Hematopoietic multipotent progenitor cell treated with erythropoietin and hydrocortisone succinate and interleukin-3 and kit ligand, for 8 days (in vitro differentiated cells): ENCODE measurements at places on chromosomes 3 and 15.
A peak's percentile ranks its signal among the peaks of the same experiment; 100 is the strongest.

DNA sequence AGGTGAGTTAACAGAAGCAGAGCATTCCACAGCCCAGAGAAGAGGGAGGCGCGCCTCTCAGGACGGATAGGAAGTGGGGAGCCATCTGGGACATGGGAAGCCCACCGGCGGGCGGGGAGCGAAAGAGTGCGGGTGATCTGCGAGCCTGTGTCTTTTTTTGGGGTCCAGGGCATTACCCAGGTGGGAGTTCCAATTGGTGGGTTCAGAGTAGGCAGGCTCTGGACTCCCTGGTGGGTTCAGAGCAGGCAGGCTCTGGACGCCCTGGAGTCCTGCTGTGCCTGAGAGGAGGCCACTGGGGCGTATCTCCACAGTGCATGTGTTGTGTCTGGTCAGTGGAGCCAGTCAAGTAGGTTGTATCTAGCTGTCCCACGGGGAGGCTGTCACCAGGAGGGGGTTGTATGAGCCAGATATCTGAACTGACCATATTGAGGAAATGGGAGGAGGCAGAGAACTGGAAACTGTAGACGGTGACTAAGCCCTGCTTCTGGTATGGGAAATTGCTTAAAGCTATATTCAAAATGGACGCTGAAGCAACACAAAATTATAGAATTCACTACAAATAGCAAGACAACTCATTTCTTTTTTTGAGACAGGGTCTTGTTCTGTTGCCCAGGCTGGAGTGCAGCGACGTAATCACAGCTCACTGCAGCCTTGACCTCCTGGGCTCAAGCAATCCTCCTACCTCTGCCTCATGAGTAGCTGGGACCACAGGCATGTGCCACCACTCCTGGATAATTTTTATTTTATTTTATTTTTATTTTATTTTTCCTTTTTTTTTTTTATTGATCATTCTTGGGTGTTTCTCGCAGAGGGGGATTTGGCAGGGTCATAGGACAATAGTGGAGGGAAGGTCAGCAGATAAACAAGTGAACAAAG is 34.5 kb upstream of the CHST2 start:
- DNase-seq, result peak; percentile 100

GRCh38 chr15:55707951-55708350 is 35.0 kb downstream of the PRTG start:
- no peak for DNase-seq

GRCh38 chr3:29374226-29374625 is 93.4 kb downstream of the RBMS3 start:
- no peak for DNase-seq

DNA sequence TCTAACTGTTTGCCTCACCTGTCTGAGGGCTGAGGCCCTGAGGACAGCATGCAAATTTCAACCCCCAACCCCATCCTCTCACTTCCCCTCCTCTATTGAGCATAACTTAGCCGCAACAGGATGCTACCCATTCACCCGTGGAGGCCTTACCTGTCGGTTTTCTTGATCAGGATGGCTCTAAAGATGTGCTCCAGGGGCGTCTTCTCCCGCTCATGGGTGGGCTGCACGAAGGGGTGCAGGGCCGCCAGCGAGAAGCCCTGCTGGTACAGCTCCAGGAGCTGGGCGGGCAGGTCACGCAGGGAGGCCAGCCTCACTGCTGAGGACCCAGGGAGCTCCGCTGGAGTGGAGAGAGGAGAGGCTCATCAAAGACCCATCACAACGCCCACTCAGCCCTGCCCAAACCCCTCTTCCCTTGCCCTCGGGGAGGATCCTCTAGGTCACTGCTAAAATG is 79.8 kb downstream of the RFTN1 start:
- no peak for DNase-seq

GRCh38 chr3:124650798-124651197 is 79.5 kb upstream of the UMPS start:
- no peak for DNase-seq

GRCh38 chr3:185658504-185658912 is 72.4 kb downstream of the SENP2 start:
- peak; percentile 78 for DNase-seq

DNA sequence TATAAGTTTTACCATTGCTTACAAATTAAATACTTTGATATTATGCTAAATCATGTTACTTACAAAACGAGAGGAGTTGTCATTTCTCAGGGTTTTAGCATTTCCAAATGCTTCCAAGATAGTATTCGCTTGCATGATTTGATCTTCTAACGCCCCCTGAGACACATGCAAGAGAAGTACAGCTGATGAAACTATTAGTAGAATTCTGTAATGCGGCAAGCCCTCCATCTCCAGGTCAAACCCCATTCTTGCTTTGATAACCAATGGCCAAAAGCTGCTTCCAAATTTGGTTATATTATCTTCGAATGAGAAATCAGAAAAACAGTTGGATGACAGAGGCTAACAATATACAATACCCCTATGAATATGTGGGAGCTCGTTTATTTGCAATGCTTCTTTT is 14.7 kb downstream of the MYH15 start:
- no peak for DNase-seq

DNA sequence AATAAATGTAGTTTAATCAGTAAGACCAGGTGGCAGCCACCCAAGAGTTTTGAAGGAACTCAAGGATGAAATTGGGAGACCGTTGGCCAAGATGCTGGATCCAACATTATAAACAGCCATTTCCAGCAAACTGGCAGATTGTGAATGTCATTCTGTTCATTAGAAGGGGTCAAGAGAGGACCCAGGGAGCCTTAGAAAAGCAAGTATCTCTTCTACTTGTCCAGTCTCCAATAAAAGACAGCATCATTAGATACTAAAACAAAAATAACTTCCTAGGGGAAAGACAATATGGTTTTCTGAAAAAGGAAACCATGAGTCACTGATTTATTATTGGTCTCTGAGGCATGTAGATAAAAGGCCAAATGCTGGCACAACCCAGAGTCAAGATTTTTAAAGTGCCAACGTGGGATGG is 67.9 kb downstream of the GADL1 start:
- no peak for DNase-seq

DNA sequence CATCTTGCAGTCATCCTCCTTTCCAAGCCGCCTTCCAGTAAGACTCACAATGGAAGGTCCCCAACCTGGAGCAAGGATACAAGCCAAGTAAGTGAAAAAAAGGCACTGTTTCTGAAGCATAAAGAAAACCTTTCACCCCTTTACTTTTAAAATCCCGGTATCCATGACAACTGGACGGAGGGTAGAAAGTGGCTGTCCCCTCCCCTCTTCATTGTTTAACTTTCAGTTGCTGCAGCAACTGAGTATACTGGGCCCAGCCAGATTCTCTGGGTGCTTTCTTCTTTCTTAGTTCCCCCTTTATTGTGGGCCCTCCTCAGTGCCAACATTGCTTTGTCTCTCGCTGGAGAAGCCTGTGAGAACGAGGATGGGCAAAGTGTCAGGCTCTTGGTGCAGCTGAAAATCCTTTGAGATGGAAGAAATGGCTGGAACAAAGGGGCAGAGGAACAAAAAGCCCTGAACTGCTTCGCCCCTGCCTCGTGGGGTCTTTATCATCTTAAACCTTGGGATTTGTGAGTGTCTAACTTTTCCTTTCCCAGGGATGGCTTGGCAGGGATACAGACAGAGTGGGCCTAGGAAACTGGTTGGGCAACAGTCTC is 224.0 kb upstream of the RGMA start:
- DNase-seq, result no peak

DNA sequence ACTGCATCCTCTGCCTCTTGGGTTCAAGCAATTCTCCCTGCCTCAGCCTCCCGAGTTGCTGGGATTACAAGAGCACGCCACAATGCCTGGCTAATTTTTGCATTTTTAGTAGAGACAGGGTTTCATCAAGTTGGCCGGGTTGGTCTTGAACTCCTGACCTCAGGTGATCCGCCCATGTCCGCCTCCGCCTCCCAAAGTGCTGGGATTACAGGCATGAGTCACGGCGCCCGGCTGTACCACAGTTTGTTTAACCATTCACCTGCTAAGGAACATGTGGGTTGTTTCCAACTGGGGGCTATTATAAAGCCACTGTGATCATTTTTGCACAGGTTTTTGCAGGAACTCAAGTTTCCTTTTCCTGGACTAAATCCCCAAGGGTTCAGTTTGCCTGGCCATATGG is 123.2 kb upstream of the RAP2B start:
- no peak for DNase-seq

GRCh38 chr3:71450162-71450561 is 133.4 kb downstream of the FOXP1 start:
- no peak for DNase-seq

- DNase-seq, result no peak
Observed at GRCh38 chr3:76969996-76970615, 69.8 kb upstream of the ROBO2 start.

DNA sequence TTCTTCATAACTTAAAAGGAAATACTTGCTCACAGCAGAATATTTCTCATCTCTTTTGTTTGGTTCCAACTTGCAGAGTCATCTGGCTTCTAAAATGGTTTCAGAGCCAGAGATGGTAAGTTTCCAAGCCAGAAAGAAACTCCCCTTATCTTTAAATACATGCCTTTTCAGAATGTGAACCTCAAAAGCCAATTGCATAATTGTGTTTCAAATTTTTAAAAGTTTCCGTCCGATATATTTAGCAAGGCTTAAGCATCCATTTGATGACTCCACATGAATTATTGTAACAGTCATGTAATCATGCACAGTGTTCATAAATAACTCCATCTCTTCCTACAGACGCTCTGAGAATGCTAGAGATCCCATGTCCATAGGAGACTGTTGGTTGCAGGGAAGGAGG is 40.6 kb upstream of the C3orf80 start:
- DNase-seq, result peak; percentile 54

GRCh38 chr3:85838921-85839320 is 880.1 kb downstream of the CADM2 start:
- DNase-seq, result no peak

GRCh38 chr3:45895686-45896468 is 9.5 kb downstream of the CCR9 start:
- DNase-seq, result no peak

DNA sequence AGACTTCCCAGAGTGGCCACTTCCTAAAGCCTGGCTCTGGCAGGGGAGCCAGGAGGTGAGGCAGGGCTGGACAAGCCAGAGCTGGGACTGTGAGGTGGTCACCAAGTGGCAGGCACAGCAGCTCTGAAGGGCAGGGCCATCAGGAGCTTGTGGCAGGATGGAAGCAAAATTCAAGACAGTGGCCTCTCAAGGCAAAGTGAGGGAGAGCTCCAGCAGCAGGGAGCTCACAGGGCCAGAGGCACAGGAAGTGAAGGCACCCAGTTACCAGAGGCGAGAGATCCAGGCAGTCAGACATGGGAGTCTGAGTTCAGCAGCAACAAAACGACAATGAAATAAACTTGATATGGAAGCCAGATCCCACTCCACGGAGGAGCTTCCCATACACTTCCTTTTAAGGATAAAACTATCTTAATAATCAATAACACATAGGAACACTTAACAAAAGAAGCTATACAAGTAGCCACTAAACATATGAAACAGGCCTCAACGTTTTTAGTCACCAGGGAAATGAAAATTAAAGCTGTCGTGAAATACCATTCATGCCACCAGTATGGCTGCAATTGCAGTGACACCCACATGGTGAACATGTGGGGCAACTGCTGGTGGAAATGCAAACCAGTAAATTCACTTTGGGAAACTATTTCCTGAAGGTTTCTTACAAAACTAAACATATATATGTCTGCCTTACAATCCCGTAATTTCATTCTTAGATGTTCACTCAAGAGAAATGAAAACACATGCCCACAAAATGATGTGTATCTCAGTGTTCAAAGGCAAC is 35.4 kb upstream of the TMEM158 start:
- DNase-seq, result no peak

GRCh38 chr3:39443530-39443929 is 23.9 kb upstream of the MOBP start:
- DNase-seq, result no peak

DNA sequence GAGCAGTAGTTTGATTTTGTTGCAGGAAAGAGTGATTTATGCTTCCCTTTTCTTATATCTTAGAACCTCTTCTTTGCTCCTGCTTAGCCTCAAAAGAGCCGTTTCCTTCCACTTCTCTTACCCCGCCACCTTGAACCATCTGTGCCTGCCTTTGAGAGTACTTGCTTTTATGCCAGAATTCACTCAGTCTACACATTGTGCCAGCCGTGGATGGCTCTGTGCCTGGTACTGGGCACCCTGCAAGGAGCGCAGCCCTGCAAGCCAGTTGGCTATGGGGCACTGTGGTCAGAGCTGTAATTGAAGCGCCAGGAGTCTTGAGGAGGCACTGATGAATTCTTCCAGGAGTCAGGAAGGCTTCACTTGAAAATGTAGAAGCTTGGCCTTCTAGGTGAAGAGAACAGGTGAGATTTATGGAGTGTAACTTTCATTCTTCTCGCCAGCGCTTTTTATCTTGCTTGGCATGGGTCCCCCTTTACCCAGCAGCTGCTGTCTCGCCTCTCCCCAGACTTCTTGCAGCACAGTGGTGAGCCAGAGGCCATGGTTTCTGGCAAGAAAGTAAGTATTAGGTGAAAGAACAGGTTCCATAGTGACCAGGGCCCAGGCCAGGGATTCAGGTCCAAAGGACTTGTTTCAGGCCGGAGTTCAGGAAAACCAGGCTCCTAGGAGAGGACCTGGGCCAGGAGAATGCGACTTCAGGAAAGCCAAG is 4.9 kb downstream of the TMED3 start:
- DNase-seq, result no peak

- no peak for DNase-seq
Observed at GRCh38 chr3:52202384-52203077, 4.6 kb downstream of the ALAS1 start.

DNA sequence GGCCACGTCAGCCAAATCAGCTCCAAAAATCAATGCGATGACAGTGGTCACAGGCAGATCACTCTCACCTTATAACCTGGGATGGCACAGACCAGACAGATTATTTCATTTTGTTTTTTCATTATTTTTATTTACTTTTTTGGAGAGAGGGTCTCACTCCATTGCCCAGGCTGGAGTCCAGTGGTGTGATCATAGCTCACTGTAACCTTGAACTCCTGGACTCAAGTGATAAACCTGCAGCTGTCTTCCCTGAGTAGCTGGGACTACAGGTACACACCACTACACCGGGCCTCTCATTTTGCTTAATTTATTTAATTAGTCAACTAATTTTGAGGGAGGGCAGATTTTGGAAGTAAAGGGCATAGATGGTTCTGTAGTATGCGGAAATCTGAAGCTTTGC is 51.2 kb upstream of the ICE2 start:
- DNase-seq, result no peak

- DNase-seq, result no peak
Observed at GRCh38 chr15:45858491-45858890, 223.7 kb downstream of the SQOR start.

- no peak for DNase-seq
Observed at GRCh38 chr3:9088441-9089353, 125.4 kb upstream of the RAD18 start.
